ENCODE measurements at places on chromosomes 16 and 17.

- no peak for DNase-seq
These were observed 13.8 kb upstream of the DUSP14 start for GRCh38 chr17:37475731-37476420.

GRCh38 chr16:7505495-7505894 is 172.8 kb downstream of the RBFOX1 start:
- DNase-seq = no peak

DNA sequence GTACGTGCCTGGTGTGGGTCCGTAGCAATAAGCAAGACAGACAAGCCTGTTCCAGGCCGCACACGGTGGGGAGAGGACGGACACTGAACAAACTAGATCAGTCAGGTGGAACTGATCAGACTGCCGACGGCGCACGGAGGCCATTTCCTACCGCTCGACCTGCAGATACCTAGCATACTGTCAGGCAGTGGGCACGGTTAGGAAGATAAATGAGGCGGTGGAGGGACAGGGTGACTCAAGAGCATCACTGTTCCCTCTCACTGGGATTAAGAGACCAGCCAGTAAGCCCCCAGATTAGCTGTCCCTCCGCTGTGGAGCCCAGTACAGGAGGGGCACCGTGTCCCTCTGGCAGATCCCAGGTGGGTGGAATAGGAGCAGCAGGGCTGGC is 4.8 kb downstream of the AANAT start:
- DNase-seq = no peak

- no peak for DNase-seq
These were observed 35.2 kb upstream of the GOSR2 start for GRCh38 chr17:46887717-46888116.

GRCh38 chr16:29779474-29779873 is 1.4 kb downstream of the ZG16 start:
- DNase-seq = no peak

DNA sequence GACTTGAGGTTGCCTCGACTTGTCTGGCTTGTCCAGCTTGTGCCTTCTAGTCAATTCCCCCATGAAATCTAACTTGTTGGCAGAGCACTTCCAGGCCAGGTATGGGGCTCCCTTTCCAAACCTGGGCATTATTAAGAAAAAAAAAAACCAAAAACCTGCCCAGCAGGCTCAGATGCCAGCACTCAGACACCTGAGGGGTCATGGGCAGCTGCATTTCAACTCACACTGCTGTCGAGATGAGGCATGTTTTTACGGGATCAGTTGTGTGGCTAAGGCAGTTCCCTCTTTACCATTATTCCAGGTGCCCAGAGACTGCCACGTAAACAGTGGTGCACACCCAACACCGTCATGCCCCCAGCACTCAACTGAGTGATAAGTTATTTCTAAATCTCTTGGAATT is 17.8 kb downstream of the TMEM11 start:
- no peak for DNase-seq

- DNase-seq = peak; percentile 12
These were observed 178.3 kb downstream of the MRTFB start for GRCh38 chr16:14249291-14250032.

GRCh38 chr16:799948-800833 is at the start of gene GNG13:
GNG13 (minus strand) TSS chr16:800734; CDS start chr16:799077, 1,657 bp downstream.
- peak; percentile 37 for DNase-seq

GRCh38 chr17:57195785-57196460 is 60.4 kb upstream of the MSI2 start:
- DNase-seq = no peak

DNA sequence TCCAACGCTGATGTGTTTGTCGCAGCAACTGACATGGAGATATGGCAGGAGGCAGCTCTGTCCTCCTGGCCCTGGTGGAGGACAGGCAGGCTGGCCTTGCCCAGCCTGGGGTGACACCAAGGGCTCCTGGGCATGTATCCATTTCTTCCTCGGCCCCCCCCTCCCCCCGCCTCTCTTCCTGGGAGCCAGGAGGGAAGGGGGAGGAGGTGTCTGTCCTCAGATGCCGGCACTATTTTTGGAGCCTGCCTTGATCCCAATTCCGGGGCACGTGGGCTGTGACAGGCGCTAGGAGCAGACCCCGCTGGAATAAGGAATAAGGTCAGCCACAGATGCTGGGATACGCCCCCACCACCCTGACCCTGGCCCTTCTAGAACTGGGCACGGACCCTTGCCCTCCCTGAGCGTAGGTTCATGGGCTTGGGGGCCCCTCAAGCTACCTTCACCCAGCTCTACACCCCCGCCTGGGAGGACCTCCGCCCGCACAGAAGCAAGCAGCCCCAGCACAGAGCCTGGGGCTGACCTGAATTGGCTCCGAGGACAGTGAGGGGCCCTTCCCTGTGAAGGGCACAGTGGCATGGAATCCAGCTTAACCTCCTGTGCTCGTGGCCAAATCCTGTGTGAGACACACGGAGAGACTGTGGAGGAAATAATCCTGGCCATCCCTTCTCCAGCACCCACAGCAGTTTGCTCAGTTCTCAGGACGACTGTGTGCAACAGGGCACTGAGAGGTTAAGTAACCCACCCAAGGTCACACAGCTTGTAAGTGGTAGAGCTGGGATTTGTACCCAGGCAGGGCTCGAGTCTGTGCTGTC is 24.1 kb downstream of the SEC14L5 start:
- DNase-seq = no peak

DNA sequence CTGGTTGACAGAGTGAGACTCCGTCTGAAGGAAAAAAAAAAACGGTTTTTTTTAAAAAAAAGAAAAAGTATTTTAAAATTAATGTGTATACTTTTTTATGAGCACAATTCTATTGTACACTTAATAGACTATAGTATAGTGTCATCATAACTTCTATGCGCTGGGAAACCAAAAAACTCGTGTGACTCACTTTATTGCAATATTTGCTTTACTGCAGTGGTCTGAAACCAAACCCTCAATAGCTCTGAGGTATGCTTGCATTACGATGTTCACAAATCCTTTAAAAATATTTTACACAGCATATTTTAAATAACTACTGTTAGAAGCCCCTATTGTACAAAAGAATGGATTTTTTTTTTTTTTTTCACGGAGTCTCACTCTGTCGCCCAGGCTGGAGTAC is 12.4 kb upstream of the MAP2K6 start:
- DNase-seq = no peak

DNA sequence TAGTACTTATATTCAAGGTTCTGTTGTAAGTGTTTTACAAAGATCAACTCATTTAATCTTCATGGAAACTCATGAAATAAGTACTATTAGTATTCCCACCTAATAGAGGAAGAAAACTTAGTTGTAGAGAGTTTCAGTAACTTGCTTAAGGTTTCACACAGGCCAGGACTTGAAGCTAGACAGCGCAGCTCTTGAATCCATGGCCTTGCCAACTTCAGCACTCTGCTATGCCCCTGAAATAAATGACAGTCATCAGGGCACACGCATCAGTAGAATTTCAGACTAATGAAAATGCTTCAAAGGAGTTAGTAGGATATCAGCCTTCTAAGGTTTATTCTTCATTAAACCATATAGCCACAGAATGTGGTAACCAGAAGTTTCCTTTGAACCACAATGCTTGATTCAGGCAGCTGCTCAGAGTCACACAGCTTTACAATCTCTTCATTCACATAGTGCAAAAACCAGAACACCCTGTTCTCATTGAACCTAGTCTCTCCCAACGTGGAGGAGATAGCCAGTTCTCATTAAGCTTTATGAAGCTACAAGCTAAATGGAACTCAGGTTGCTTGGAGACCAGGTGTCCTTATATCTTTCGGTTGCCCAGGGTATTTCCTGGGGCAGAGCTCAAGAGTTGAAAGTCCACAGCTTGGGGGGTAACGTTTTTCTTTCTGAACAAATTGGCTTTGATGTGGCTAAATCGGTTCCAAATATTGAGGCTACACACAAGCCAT is 39.7 kb downstream of the KCNJ2 start:
- no peak for DNase-seq

GRCh38 chr17:17492085-17492484 is 4.1 kb downstream of the RASD1 start:
- no peak for DNase-seq

- DNase-seq = no peak
These were observed 10.2 kb upstream of the RSKR start for GRCh38 chr17:28624148-28624547.

DNA sequence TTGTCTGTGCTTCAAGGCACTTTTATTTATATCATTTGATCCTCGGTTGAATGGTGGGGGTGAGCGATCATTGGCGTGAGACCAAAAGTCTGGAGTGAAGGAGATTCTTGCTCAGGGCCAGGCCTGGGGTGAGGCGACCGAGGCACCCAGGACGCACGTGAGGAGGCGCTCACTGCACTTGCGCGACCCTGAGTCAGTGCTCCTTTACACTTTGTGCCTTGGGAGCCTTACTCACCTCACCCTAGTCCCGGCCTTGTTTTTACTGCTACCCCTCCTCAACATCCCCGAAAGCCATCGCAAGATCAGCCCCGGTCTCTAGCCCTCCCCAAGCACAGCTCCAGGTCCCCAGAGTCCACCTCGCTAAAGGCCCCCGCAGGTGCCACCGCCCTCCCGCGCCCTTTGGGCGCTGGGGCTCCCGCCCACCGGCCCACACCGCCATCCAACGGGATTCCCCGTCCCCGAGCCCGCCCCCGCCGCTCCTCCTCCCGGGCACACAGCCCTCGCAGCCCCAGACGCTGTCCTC is 496 bp downstream of the EZH1 start:
- DNase-seq = no peak

DNA sequence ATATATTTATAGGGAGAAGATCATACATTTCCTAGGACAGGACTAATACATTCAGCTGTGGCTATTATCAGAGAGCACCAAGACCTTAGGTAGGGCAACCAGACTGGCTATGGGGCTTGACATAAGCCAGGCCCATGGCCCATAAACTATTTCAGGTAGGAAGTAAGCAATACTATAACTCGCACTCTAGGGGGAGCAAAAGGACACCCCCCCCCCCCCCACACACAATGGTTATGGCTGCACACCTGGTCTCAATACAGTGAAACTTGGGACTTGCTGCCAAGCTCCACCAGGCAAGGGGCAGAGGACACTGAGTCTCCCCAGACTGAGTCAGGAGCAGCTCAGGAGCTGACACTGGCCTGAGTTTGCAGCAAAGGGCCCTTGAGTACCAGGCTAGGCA is 348.9 kb upstream of the ASIC2 start:
- DNase-seq = no peak

GRCh38 chr16:4743226-4743878 is 9.0 kb downstream of the DNAAF8 start:
- DNase-seq = no peak

DNA sequence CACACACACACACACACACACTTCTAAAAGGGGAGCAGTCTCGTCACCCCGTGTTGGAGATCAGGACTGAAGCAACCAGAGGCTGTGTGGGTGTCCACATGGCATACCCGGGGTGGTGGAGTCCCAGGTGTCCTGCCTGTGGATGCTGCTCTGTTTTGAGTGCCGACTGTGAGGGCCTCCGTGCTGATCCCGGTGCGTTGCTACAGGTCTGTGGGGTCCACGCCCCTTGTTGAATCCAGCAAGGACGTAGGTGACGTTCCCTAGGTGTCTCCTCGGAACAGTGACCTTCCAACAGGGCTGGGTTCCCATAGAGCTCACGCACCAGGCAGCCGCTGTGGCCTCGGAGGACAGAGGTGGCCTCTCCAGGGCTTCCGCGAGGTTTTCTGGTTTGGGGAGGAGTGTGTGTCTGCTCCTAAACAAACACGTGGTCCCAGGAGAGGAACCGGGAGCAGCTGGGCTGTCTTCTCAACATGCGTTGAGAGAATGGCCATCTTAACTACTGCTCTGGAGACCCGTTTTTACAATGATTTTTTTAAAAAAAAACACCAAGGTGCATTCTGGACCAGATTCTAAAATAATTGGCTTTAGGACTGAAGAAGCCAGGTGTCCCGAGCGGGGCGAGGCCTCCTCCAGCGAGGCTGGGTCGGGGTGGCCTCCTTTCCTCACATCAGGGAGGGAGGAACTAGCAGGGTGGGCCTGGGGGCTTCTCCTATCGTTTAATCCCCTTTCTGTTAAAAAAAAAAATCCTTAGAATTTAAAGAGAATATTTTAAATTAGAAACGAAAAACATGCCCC is 100.6 kb upstream of the ZNF750 start:
- DNase-seq = no peak

DNA sequence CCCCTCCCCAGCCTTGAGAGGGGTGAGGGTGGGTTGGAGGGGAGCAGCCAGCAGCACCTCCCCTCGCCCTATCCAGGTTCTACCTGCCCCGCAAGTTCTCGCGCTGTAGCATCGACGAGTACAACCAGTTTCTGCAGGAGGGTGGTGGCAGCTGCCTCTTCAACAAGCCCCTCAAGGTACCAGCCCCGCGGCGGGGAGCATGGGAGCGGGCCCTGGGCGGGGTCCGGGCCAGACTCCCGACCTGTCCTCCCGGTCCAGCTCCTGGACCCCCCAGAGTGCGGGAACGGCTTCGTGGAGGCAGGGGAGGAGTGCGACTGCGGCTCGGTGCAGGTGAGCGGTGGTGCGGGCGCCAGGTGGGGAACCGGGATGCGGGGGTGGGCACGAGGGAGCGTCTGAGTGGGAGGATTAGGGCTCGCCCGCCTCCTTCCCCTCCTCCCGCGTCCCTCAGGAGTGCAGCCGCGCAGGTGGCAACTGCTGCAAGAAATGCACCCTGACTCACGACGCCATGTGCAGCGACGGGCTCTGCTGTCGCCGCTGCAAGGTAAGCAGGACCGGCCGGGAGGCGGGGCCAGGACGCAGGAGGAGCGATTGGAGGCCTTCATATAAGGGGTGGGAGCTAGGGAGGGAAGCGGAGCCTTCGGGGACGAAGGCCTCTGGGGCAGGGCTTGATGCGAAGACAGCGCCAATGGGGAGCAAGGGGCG is 16.5 kb downstream of the ADAM11 start:
- DNase-seq = peak; percentile 98

- DNase-seq = no peak
These were observed 4.6 kb upstream of the ZNF747 start for GRCh38 chr16:30539000-30539964.

DNA sequence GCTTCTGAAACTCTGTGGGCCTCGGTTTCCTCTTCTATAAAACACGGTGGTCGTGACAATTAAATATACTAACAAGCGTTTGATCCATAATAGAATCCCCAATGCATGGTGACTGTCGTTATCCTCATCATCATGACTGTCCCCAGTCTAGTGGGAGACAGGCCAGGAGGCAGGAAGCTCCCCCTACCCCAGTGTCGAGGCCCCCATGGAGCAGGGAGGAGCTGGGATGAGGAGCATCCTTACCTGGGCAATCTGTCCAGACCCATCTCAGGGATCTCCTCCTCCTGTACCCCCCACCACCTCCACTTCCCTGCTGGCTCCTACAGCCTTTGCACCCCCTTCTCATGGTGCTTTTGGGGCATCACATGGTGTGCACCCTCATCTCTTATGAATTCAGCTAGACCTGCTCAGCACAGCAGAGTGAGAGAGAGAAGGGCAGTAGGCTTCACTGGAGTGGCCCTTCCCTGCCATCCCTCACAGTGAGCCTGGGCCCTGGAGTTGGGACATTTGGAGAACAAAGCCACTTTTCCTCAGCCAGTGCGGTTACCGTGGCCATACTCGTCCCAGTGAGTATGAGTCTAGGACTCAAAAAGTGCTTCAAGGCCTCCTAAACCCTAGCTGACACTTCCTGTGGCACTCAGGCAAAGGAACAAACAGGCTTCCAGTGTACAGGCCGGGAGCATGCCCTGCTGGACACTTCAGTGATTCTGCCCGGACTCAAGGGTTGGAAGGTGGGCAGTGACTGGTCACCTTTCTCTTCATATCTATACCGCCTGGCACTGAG is 148.6 kb downstream of the CLEC16A start:
- no peak for DNase-seq
